ENCODE measurements at places on chromosomes 5 and 9.

- DNase-seq = no peak
Measured at GRCh38 chr5:126852841-126853271, 75.9 kb downstream of the LMNB1 start.

GRCh38 chr5:180454752-180455151, 39.4 kb upstream of the CNOT6 start:
- no peak for DNase-seq

DNA sequence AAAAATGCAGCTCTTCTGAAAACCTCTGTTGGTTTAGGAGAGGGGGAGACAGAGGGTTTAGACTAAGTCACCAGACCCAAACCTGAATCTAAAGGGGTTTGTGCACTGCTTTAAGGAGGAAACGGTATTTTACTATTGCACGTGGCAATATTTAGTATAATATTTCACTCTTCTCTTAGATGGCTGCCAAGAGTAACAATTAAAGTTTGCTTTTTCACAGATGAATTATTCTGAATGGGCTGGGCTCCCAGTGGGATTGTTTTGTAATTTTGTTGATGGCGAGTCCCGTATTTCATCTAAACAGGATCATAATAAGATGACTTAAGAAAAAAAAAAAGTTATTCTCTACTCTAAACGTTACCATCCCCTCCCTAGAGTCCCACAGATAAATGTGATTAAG, 245.4 kb downstream of the PCSK5 start:
- no peak for DNase-seq

DNA sequence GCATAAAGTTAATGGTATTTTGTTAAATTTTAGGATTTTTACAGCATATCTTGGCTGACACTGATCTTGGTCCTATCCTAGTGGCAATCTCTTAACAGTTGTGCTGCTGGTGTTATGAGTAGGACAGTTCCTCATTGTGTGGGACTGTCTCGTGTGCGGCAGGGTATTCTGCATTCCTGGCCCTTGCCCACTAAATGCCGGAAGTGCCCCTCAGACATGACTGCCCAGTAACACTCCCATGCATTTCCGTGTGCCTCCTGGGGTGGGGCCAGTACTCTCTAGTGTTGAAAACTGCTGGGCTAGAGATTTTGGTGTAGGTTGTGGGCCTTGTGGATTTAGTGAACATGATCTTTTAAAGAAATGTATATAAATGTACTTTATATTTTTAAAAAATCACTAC, 227.1 kb upstream of the DMRT1 start:
- DNase-seq = no peak

Measured in cardiac septum (tissue), 1 donor.